ENCODE measurements at places on chromosomes 3 and 15.

DNA sequence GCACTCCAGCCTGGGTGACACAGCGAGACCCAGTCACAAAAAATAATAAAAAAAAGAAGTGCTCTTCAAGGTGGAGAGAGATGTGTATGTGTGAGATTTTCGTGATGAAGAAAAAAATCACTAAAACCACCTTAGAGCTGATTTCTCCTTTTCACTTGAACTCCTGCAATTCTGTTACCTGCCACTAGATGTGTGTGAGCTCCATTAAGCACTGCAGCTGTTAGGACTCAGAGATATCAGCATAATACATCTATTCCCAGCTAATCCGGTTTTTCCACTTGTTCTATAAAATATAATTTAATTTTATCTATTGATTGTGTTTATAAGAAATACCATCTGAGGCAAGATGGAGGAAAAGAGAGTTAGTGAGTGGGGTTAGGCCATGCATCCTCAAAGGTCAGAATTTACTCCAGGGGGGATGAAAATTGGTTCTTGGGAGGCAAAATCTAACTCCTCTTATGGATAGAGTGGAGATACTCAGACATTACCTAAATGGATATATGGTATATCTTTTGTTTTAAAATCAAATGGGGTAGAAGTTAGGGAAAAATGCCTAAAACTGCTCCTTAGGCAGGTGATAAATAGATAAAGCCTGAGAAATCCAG lies 152.7 kb downstream of the IL20RB start:
- DNase-seq, result peak; percentile 20

- no peak for DNase-seq
Measured at GRCh38 chr15:83278191-83278590, 6.3 kb downstream of the BNC1 start.

GRCh38 chr3:159852821-159853505 lies 135.7 kb upstream of the IL12A start:
- peak; percentile 68 for DNase-seq

- no peak for DNase-seq
Measured at GRCh38 chr15:93716615-93717231, 514.6 kb upstream of the MCTP2 start.

DNA sequence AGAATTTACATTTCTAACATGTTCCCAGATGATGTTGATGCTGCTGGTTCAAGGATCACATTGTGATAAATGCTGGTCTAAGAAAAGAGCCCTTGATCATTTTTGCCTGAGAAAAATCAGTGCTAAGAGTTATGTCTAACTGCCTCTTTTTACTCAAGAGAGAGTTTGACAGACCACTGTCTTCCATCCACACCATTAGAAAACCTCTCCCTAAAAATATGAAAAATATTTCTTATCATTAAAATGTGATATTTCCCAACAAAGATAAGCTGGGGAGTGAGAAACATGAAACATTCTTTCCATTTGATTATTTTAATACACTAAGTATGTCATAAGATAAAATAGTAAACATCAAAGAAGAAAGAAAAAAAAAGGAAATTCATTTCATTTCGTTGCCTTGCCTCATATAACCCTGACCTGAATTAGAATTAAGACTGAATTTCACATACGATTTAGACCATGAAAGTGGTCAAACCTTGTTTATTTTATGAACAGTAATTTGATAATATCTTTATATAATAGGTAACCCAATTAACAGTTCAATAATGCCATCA lies 471.8 kb upstream of the ARHGEF26 start:
- no peak for DNase-seq

DNA sequence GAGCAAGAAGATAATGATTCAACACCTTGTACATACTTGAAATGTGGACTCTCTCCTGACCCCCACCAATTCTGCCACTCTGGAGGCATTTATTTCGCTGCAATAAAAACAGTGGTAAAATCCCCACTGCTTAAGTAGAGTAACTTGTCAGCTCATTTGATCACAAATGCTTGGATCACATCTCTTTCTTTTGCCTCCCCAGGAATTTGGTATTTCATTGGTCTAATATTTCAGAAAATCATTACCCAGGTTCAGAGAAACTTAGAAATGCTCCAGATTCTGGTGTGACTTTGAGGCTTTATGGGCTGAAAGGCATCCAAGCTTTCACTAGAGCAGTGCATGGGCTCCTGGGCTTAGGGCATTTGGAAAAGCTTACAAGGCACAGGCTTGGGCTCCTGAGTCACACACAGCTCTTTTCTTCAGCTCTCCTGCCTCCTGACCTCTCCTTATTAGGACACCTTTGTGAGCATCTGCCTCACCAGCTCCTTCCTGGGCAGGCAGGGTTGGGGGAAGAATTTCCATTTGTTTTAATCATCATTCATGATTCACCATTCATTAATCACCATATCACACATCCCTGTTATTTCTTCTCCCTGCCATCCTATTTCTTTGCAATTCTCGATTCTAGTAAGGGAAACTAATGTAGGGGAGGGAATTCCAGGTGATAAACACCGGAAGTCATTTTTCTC lies 22.5 kb downstream of the CDCP1 start:
- DNase-seq, result no peak

Data from cerebellum (tissue), 4 donors.